Left renal pelvis (tissue), 4 donors: ENCODE measurements at places on chromosomes 6 and 20.

DNA sequence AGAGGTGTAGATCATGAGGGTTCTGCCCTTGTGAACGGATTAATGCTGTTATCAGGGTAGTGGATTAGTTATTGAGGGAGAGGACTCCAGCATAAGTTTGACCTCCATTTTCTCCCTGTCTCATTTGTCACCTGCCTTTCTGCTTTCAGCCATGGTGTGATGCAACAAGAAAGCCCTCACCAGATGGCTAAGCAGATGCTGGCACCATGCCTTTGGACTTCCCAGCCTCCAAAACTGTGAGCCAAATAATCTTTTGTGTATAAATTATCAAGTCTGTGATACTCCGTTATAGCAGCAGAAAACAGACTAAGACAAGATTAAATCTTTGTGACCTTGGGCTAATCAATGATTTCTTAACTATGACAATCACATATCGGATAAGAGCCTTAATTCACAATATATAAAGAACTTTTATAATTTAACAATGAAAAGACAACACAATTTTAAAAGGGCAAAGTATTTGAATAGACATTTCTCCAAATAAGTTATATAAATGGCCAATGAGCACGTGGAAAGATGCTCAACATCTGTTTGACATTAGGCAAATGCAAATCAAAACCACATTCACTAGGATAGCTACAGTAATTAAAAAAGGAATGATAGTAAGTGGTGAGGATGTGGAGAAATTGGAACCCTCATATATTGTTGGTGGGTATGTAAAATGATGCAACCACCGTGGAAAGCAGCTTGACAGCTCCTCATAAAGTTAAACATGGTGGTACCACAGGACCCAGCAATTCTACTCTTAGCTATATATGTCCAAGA lies 45.3 kb upstream of the IFNGR1 start:
- no peak for DNase-seq

- DNase-seq = no peak
These were observed 90.4 kb downstream of the FARS2 start for GRCh38 chr6:5351552-5352210.

GRCh38 chr6:71656121-71656520 lies 230.2 kb upstream of the RIMS1 start:
- DNase-seq = no peak

GRCh38 chr6:147382945-147383554 lies 125.4 kb upstream of the SAMD5 start:
- DNase-seq = no peak

- DNase-seq = no peak
These were observed 77.0 kb downstream of the FAM120B start for GRCh38 chr6:170383466-170384035.

DNA sequence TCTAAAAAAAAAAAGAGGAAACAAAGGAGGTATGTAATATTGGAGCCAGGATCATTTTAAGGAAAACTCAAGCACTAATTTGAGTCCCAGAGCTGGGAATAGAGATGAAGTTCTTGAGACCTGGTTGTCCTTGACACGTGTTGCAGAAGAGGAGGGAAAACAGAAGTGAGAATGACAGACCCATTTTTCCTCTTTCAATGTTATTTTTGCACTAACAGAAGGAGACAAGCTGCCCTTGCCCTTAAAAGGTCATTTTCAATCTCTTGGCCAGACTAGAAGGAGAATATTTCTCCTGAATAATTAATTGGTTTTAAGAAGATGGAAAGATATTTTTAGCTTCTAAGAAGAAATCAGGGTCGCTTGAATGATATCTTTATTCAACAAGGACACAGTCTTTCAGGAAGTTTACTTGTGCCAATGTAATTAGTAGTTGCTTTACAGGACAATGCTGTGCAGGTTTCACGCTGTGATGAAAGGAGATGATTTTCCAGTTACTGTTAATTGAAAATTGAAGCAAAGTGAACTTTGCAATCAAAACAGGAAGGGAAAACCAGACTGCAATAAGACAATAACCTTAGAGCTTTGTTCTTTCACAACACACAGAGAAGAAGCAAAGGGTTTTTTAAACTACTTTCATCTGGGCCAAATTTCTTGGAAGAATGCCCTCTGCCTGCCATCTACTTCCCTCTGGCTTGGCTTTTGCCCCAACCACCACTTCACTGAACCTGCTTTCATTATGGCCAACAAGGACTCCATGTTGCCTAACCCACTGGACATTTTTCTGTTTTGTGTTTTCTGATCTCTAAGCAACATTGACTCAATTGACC lies 107.8 kb upstream of the SHLD1 start:
- no peak for DNase-seq

DNA sequence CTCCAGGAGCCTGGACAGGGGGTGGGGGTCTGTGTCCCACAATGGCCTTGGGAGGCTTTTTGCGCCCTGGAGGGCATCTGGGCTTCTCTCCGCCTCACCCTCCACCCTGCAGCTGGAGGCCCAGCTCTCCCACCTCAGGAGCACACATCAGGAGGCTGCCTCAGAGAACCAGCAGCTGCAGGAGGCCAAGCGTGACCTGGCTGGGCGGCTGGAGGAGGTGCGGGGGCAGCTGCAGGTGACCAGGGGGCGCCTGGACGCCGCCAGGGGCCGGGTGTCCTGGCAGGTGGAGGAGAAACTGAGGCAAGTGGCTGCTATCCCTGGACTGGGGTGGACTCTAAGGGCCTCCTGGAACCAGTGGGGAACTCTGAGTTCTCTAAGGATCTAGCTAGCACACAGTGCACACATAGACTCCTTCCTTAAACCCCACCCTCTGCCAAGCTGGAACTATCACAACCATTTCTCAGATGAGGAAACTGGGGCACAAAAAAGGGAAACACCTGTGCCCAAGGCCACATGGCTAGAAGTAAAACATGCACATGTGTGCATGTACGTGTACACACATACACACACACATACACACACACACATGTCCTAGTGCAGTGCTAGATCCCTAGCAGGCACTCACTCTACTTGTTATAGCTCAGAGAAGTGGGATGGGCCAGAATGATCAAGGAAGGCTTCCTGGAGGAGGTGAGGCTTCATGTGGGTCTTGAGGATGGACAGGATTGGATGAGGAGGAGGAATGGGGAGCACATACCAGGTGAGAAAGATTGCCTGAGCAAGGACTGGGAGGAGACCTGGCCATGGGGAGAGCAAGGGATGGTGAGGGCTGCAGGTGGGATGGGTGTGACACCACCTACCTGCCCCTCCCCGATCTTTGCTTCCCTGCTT lies 22.9 kb downstream of the RAB44 start:
- no peak for DNase-seq
